Karpas-422 (cell line): ENCODE measurements at places on chromosomes 3 and 15. TPM values are rescaled to one million over a fixed set of nuclear protein-coding genes. Genes with fewer than 3 reads are reported as not detected.

DNA sequence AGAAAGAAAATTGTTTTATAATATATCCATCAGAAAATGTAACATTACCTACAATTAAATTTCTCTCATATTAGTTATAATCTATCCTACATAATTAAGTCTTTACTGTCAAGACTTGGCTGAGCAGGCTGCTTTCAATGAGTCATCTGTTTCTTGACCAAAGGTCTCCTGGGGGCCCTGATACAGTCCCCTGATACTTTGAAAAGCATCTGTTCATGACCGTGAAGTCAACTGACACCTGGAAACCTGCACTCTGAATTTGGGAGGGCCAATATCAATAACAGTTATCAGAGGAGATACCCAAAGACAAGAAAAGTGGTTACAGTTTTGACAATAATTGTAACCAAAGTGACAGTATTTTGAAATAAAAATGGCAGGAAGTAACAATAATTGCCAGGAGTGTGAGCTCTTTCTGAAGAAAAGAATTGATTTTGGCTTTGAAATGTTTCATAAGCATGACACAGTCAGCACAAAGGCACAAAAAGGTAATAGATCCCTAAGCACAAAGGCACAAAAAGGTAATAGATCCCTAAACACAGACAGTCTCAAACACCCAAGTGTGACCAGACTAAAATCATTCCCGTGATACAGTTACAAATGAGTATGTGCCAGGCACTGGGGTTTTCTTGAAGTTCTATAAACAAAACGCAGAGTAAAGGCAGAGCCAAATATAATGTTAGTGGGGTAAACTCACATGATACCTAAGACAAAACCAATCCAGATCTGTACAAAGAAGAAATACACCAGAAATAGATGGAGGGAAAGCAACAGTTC lies 260.7 kb downstream of the PLOD2 start:
- no peak for DNase-seq

- DNase-seq, result no peak
These were observed 869.2 kb downstream of the DIPK2A start for GRCh38 chr3:144840866-144841265.

DNA sequence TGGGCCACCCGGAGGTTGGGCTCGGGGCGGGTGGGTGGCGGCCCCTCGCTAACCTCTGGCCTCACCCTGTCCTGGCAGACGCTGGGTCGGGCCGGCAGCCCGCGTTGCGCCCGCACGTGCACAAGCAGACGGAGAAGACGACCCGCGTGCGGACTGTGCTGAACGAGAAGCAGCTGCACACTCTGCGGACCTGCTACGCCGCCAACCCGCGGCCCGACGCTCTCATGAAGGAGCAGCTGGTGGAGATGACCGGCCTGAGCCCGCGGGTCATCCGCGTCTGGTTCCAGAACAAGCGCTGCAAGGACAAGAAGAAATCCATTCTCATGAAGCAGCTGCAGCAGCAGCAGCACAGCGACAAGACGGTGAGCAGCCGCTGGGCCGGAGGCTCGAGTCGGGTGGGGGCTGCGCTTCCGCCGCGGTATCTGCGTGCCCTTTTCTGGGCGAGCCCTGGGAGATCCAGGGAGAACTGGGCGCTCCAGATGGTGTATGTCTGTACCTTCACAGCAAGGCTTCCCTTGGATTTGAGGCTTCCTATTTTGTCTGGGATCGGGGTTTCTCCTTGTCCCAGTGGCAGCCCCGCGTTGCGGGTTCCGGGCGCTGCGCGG lies 3.7 kb downstream of the ISL2 start:
- no peak for DNase-seq

DNA sequence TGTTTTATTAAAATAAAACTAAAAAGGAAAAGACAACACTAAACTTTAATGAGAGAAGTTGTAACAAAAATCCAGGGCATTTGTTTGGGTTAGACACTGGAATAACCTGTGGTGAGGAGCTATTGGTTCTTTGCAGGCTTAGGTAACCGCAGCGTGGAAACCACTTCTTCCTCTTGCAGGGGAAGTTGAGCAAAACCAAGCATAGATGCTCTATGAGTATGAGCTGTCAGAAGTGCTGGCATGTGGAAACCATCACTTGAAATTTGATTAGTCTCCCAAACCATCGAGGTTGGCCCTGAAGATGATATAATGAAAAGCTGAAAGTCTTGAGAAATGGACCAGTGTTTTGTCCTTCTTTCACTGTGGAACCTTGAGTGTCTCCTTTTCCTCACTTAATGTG lies 127.1 kb upstream of the RBMS3 start:
- DNase-seq, result no peak

ECE2 gene
- total RNA-seq, result 0.15 TPM in 1 of 2 replicates, not detected in the other

- DNase-seq, result peak; percentile 65
These were observed 31.6 kb downstream of the TIPARP start for GRCh38 chr3:156705761-156706616.

GRCh38 chr3:122512284-122512683 lies 2.5 kb downstream of the KPNA1 start:
- no peak for DNase-seq

HLTF gene
- 53.8 and 84.9 TPM in 2 replicates for total RNA-seq
